NCI-H187 treated with DMSO at 0.1 percent for 48 hours (cell line): ENCODE measurements at places on chromosomes 13 and 19.

DNA sequence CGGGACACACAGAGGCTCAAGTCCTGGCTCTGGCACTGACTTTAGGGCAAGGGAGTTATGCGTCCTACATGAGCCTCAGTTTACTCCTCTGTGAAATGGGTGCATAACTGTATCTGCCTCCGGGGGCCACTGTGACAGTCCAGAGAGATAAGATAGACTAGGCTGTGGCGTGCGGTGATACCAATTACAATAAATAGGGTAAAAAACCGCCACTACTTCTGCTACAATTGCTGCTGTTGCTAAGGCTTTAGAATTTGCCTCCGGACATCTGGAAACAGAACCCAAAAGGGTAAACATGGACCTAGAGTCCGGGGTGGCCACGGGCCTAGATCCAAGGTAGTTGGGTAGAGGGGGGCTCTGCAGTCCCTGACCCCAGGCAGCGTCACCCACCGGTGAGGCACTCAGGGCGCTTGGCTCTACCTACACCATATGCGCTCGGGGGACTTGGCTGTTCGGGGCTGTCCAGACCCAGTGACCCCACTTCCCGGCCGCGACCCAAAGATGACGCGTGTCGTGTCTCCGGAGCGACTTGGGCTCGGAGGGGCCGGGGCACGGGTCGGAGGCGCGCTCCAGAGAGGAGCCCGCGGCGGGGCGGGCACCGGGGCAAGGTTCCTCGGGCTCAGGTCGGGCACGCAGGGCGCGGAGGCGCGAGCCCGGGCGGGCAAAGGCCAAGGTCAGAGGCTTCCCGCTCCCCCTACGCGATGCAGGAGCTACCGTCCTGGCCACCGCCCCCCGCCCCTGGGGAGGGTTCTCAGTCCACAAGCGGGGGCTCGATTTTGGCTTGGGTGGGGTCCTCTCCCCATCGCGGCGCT is 1.1 kb downstream of the INSR start:
- no peak for DNase-seq

DNA sequence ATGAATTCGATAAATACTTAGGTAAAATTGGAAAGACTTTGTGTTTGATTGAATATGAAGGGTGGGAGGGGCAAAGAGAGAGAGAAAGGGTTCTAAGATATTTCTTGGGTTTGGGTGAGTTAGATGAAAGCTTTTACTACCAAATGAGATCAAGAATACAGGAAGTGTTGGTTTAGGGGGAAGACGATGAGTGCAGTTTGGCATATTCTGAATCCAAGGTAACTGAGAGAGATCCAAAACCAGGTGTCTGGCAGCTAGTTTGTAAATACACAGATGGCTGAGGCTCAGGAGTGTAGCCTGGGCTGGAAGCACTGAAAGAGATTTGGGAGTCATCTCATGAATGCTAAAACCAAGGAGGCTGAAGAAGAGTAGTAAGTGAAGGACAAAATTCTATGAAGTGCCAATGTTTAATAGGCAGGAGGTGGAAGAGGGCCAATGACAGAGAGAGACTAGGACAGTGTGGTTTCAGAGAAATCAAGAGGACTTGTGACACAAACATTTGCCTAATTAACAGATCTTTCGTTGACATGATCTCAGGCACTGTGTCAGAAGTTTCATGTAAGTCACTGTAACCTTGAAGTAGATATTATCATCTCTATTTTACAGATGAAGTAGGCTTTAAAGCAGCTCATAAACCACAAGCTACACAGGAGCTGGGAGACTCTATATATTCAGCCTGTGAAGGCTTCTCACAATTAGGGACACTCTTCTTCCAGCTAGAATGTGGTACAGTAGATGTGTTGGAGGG is 70.2 kb upstream of the ZDHHC20 start:
- no peak for DNase-seq

GRCh38 chr13:25571237-25571636 is 199.5 kb downstream of the ATP8A2 start:
- no peak for DNase-seq

DNA sequence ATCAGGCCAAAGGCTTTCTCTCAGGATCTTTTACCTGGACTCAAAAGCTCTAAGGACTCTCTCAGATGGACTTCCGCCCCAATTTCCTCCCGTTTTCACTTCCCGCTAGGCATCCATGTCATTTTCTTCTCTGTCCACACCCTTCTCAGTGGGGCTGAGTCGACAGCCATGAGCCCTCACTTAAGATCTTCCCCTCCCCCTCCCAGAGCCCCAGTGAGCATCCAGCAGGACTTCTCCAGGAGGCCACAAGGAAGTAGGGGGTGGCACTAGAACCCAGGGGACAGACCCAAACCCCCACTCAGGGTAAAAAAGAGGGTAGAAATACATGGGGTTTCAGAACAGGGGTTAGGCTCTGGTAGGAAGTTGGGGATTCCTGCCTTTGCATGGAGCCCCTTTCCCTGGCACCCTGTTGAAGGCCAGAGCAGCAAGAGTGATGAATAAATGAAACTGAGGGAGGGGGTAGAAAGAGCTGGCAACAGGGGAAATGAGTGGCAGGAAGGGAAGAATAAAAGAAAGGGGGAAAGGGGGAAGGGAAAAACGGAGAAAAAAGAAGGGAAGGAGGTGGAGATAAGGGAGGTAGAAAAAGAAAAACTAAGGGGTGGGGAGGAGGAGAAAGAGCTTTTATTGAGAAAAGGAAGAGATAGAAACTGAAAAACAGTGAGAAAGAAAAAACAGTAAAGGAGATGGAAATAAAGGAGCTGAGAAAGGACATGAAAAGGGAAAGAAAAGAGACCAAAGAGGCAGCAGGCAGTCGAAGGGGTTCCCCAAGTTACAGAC is 42.3 kb downstream of the DEDD2 start:
- no peak for DNase-seq

DNA sequence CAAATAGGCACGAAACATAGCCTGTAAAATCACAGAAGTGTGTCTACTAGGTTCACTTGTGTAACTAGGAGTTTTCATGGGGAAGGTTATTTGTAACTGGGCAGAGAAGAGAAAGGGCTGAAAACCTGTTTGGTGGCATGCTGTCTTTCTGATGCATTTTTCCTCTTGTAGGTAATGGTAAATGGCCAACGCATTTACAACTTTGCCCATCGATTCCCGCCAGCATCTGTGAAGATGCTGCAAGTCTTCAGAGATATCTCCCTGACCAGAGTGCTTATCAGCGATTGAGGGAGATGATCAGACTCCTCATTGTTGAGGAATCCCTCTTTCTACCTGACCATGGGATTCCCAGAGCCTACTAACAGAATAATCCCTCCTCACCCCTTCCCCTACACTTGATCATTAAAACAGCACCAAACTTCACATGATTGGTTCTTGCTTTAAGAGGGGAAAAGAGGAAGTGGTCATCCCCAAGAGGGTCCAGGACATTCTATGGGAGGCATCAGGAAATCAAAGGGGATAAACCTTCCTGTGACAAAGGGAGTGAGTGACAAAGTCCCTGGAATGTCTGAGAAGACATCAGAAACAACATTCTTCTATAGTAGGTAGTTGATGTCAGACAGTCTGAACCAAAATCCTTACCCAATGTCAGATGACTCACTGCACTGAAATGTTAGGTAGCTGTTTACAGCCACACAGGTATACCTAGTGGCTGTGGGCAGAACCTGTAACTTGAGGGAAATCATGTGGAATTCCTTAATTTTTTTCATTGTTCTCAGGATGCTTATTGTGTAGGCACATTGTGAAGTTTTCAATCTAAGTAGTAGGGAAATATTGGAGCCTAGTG is 5.0 kb downstream of the LGALS14 start:
- no peak for DNase-seq

DNA sequence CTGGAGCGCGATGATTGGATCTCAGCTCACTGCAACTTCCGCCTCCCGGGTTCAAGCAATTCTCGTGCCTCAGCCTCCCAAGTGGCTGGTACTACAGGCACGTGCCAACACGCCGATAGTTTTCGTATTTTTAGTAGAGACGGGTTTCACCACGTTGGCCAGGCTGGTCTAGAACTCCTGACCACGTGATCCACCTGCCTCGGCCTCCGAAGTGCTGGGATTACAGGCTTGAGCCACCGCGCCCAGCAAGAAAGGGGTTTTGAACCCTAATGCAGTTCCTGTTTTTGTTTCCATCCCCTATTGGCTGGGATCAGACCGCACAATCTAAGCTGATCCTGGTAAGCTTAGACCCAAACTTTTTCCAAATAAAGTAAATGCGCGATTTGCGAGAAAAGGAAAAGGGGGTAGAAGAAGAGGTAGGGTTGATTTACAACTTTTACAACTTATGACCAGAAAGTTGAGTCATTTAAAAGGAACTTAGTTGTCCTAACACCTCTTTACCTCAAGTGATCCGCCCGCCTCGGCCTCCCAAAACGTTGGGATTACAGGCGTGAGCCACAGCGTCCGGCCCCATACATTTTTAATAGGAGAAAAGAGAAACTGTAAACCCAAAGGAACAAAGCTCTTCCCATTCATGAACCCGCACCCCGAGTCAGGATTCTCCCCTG is 764 bp downstream of the ZNF626 start:
- DNase-seq: no peak

DNA sequence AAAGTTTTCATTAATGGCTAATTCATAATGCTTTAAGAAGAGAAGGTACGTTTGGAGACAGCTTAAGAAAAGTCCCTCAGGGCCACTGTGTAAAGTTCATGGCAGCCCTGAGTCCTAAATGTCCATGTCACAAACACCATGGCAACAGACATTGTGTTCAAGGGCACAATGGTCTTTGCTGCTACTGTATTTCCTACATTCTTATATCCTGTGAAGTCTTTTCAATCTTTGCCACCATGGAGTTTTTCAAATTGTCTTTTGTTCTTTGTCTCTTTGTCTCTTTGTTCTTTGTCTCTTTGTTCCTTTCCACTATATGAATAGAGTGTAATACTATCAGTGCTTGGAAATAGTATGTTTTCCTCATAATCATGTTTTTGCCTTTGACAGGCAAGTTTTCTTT is 178.8 kb downstream of the VWA8 start:
- no peak for DNase-seq

DNA sequence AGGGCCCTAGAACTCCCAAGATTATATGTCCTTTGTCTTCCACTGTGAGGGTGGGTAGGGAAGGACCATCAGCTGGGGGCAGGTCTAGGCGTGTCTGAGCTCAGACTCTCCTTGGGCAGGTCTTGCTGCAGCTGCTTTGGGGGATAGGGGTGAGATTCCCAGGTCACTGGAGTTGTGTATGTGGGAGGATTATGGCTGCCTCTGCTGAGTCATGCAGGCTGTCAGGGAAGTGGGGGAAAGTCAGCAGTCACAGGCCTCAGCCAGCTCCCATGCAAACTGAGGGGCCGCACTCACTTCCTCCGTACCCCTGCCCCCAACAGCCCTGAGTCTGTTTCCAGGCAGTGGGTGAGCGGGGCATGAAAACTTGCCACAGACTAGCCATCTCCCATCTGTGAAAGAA is 600.8 kb downstream of the DIAPH3 start:
- no peak for DNase-seq

DNA sequence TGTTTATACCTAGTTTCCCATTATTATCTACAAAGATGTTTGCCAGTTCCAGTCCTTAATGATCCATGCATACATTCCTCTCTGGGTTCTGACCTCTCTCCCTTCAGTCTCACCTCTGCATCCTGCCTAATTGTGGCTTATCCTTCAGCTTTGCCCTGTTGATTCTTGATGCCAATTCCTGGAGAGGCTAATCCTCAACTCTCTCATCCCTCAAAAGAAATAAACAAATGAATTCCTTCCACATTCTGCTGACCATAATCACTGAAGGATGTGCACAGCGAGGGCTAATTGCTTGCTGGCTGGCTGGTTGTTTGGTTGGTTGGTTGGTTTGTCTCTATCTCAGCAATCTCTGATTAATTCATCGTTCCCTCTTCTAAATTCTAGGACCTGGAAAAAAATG is 113.8 kb downstream of the IRS2 start:
- no peak for DNase-seq

DNA sequence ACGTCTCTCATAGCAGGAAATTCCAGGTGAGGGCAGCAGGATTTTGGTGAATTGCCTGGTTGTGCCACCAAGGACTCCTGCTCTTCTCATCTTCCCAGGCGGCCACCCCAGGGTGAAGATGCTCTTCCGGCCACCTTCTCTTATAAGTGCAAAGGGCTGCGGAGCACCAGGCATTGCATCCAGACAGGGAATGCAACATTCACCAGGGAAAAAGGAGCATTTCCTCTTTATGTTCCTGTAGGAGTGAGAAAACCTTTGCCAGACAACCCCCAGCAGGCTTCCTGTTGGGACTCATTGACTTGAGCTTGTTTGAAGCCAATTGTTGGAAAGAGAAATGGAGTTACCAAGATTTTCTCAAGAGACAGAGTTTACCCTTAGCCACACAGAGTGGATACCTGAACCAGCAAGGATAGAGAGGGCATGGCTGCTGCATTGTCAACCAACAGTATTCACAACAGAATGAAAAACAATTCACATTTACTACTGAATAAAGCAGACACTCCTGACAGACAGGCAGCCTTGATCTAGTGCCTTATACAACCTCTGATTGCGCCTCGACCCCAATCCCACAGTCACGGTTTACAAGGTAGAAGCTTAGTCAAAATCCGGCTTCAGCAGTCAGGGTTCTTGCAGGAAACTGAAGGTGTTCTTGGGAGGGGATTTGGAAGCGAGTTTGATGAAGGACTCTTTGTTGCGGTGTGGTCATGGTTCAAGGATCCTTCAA is 1.8 kb upstream of the ATP11A start:
- DNase-seq: no peak

GRCh38 chr19:19554074-19555023 is 16.3 kb downstream of the CILP2 start:
- no peak for DNase-seq

DNA sequence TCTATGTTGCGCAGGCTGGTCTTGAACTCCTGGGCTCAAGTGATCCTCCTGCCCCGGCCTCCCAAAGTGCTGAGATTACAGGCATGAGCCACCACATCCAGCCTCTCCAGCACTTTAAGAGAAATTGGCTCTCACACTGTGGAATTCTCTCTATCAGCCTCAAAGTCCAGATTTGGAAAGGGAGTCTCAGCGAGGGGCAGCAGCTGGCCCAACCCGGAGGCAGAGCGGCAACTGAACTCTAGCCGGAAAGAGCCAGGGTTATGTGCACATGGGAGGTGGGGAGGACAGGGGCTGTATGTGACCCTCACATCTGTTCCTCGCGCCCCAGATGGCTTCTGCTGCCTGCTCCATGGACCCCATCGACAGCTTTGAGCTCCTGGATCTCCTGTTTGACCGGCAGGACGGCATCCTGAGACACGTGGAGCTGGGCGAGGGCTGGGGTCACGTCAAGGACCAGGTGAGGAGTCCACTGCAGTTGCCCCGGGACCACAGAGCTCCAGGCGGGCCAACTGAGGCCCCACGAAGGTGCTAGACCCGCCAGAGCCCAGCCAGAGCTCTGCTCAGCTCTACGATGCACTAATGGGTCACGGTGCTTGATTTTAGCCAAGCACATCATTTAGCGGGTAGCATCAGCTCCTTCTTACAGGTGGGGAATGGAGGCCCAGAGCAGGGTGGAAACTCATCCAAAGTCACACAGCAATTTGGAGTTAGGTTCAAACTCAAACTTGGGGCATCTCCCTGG is 1.3 kb downstream of the CREB3L3 start:
- DNase-seq: no peak

DNA sequence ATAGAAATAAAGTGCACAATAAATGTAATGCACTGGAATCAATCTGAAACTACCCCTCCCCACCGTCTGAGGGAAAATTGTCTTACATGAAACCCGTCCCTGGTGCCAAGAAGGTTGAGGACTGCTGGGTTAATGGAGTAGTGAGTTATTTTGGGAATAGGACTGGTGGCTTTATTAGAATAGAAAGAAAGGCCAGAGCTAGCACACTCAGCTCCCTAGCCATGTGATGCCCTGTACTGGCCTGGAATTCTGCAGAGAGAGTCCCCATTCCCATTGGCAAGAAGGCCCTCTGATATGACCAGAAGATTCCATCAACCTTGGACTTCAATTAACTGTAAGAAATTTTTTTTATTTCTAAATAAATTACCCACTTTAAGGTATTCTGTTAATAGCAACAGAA is 393.5 kb upstream of the PCDH9 start:
- DNase-seq: no peak
